Right lobe of liver (tissue), 6 donors: ENCODE measurements at places on chromosomes 3 and 15. TPM values are rescaled to one million over a fixed set of nuclear protein-coding genes. Genes with fewer than 3 reads are reported as not detected.

The ASB14 gene
- not detected for total RNA-seq

The MST1R gene
- 0.58 TPM for total RNA-seq

The IL17RB gene
- total RNA-seq = 27.4 TPM

The CFAP44 gene
- 4.1 TPM for total RNA-seq

DNA sequence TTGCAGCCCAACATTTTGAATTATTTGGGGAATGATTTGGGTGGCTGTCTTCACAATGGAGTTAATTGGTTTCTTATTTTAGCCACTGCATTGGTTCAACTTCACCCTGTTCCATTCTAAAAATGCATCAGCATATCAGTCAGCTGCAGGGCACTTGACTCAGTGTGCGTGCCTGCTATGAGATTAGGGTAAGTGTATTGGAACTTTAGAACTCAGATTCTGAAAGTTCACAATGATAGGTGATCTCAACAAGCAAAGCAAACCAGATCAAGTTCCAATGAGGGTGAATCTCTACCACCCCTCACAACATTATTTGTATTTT lies 265.0 kb downstream of the ZPLD1 start:
- DNase-seq = no peak

DNA sequence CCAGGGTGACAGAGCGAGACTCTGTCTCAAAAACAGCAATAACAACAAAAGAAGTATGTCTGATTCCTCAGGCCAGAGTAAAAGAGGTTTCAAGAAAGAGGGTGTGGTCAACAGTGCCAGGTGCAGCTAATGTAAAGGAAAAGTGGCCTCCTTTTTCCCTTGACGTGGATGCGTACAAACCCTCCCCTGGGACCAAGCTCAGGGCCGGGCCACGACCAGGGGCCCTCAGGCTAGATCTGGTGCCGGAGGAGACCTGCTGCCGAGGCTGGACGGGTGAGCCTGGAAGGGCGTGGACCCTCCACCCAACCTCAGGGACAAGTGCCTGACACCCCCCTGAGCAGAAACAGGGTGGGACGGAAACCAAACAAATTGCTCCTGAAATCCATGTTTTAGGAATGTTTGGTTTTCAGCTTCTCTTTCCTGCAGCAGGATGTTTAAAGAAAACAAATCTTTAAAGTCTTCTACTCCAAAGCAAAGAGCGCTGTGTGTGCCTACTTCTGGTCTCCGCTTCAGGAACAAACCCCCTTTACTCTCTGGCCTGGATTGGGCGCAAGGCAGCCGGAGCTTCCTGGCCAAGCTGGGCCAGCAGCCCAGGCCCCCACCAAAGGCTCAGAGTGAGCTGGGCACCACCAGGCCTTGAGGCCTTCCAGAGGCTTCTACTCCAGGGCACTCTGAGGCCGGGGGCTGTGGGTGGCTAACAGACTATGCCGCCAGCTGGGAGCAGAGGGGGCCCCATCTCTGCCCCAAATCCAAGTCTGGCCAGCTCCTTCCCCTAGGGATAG lies 21.4 kb downstream of the ZDHHC19 start:
- no peak for DNase-seq

DNA sequence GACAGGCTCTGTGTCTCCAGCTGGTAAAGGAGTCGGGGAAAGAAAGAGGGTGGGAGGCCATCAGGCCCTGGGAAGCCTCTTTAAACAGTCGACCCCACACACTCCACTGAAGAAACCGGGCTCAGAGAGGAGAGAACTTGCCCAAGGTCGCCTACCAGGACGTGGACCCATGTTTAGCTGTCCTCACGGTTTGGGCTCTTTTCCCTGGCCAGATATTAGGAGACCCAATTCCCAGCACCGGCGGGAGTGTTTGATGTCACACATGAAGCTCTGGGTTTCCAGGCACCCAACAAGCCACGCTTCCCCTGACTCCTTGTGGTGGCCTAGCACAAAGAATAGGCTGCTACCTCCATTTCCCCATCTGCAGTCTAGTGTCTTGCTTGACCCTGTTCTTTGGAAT lies 52.2 kb upstream of the GRIP2 start:
- DNase-seq = no peak

DNA sequence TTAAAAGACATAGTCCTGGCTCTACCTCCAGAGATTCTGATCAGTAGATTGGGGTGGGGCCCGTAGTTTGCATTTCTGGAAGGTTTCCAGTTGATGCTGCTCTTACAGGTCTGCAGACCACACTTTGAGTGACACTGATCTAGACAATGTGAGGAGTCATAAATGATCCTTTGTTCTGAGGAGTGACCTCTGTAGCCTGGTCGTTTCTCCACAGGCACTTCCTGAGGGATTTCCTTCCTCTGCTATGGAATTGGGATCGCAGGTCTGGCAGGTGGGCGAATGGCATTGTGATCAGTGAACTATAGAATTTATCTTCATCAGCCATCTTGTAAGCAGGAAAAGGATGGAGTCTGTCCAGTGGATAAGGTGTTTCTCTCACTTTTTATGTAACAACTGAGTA lies 5.5 kb downstream of the GFM1 start:
- DNase-seq = no peak

- DNase-seq = no peak
Measured at GRCh38 chr3:79724206-79724605, 43.6 kb downstream of the ROBO1 start.

GRCh38 chr3:16907243-16907642 lies 22.5 kb downstream of the PLCL2 start:
- no peak for DNase-seq

GRCh38 chr3:40753951-40754350 lies 229.2 kb downstream of the ZNF621 start:
- DNase-seq = no peak

- no peak for DNase-seq
Measured at GRCh38 chr15:53133255-53133850, 343.2 kb upstream of the ONECUT1 start.

GRCh38 chr15:86611417-86612040 lies 531.9 kb downstream of the AGBL1 start:
- DNase-seq = no peak

DNA sequence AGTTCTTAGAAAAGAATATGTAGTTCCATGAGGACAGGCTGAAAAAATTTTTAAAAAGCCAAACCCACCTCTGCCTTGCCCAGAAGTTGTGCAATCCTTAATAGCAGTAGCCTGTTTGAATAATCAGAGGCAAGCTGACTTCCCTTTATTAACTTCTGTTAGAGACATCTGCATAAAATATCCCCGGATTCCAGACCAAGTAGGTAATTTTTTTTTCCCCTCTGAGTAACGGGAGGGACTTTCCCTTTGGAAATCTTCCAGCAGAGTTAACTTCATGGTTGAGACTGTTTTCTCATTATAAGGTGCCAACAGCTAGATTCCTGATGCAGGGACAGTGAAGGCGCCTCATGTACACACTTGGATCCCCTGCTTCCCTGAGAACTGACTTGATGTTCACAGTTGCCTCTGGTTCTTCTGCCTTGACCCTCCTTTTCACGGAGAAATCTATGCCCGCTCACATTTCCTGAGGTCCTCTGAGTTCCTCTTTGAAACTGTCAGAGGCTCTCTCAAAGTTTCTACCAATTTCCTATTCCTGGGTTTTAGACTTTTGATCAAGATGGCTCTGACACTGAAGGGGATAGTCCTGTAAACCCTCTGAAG lies 227.6 kb upstream of the BHLHE40 start:
- DNase-seq = no peak

DNA sequence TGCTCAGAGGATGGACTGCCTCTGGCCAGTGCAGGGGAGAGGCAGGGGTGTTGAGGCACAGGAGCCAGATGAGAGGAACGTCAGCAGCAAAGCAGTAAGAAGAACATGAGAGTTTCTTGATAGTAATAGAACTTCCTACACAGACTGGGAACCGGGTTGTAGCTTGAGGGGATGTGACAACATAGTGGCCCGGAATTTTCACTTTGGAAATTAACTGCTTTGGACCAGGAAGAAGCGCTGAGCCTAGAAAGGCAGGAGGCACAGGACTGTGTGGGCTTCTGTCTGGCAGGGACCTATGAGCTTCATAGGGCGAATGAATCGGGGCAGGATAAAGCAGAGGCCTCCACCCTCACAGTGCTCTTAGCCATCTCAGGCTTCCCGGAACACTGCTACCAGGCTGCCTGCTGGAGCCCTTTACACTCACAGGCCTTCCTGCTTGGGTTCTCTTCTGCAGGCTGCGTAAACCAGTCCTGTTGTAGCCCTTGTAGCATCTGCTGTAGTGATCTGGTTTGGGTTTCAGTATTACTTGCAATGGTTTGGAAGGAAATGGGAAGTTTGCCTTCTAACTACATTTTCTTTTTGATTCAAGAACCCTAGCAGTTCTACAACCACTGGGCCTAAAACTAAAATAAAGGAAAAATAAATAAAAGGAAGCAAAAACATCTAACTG lies 3.3 kb upstream of the ADPGK start:
- DNase-seq = no peak

DNA sequence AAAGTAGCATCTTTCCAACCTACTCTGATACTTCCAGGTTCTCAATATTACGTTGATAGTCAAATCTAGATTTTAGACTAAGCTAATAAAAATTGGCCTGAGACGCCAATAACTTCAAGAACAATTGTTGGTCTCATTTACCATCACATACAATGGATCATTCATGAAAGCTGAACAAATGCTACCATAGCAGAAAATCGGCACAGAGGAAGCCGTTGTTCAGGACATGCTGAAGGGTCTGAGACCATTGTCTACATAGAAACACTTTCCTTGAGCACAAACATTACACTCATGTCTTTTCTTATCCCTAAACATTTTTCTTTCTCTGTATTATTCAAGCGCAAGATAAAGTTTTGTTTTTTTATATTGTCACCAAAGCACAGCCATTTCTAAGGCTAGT lies 37.2 kb upstream of the FHIT start:
- DNase-seq = no peak

- DNase-seq = no peak
Measured at GRCh38 chr3:13750731-13751130, 129.1 kb downstream of the WNT7A start.

DNA sequence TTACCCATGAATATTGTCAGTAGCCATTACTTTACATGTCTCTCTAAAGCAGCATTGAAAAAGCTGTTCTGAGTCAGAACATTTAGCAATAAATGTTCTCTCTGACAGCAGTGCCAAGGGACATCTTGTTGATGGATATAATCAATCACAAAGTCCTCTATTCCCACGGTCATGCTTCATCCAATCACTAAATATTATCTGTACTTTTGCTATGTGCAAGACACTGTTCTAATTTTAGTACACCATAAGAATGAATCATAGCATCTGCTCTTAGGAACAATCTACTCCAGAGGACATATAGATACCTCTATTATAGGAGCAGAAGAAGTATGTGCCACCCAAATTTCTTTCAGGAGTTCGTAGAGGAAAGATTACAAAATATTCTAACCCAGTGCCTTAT lies 142.5 kb upstream of the MBNL1 start:
- DNase-seq = no peak

DNA sequence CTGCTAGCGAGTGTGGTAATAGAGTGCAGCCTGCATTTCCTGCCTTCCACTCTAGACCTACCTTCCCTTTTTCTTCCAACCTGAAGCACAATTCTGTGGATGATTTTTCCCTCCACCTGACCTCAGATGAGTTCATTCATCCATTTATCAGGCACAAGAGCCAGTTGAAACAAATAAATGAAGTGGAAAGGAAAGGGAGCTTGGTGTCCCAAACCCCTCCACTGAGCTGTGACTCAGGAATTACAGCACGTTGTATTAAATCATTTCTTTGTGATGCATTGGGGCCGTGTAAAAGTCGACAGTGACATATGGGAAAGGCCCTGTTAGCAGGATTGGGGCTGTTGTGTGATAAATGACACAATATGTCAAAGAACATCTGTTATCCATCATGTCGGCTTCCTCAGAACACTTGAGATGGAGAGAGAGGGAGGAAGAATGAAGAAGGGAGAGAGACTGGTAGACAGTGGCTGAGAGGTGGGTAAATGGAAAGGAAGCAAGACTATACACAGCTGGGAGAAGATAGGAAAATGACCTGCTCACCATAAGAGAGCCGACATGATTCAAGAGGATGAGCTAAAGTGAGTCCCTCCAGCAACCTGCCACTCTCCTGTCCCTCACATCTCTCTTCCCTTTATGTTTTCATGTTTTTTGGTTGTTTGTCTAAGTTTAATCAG lies 366.0 kb downstream of the AGBL1 start:
- DNase-seq = no peak

GRCh38 chr15:39456582-39457330 lies 124.1 kb upstream of the THBS1 start:
- DNase-seq = no peak

- no peak for DNase-seq
Measured at GRCh38 chr3:59538753-59539432, 489.1 kb upstream of the CFAP20DC start.

DNA sequence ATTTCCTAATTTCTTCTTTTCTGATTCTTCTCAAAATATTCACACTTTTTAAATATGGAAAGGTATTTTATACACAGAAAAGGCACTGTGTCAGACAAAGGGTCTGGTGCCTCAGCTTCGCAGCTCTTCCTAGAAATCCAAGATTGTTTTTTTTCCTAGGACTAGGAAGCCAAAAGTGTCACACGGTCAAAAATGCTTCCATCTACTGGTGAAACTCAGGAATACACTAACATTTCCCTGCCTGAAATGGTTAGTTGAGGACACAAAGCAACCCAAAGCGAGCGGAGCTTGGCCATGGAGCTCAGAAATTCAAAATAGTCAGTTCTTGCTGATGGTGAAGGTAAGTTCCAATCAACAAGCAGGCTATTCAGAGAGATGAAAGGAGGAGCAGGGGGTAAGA lies 426.5 kb upstream of the RASGRP1 start:
- no peak for DNase-seq

- no peak for DNase-seq
Measured at GRCh38 chr15:49044766-49045606, 1.3 kb downstream of the SECISBP2L start.

- DNase-seq = no peak
Measured at GRCh38 chr3:20015525-20015924, 3.5 kb upstream of the PP2D1 start.

DNA sequence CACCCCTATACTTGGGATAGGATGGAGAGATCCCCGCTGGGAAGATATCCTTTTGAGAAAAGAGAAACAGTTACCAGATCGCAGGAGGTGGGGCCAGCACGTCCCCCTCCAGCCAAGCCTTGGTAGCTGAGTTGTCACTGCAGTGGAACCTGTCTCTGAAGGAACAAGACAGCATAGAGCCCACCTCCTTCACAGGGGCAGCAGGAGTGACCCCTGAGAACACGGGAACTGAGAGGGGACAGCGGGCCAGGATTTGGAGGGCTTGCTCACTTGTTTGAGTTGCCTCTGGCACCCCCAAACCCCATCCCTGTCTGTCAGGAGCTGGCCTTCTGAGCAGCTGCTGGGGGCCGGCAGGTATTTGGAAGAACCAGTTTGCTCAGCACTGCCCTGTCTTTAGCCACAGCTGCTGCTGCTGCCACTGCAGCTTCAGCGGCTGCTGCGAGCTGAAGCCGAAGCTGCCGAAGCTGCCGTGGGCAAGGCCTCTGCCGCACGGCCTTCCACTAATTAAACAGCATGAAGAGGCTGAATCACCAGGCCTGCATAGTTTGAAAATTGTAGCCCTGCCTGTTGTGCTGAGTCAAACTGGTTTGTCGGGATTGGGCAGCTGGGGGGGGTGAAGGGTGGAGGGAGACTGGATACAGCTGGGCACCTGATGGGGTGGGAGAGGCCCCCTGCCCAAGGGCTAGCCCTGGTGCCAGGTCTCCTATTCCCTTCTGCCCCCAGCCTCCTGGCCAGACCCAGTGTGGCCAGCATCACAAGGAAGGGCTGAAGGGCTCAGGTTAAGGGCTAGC lies 4.0 kb downstream of the EPHB3 start:
- DNase-seq = no peak
